ENCODE measurements at places on chromosomes 6 and 20.
A peak's percentile ranks its signal among the peaks of the same experiment; 100 is the strongest.

- DNase-seq, result no peak
These were observed 1.7 kb downstream of the RPS6KA2 start for GRCh38 chr6:166625356-166625755.

DNA sequence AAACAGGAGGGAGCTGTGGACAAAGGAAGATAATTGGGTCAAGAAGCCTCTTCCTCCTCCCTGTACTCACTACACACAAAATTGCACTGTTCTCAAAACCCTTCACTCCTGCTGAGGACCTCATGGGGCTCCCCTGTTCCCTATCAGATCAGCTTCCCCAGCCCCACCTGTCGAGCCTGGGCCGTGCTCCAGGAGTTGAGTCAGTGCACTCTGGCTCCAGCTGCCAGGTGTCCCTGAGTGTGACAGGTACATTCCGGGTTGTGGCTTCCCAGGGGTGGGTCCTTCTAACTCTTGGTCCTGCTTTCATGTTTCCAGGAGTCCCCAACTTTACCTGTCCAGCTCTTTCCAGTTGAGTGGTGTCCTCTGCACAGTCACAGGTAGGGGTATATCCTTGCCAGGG, 8.4 kb downstream of the RAB5IF start:
- no peak for DNase-seq

DNA sequence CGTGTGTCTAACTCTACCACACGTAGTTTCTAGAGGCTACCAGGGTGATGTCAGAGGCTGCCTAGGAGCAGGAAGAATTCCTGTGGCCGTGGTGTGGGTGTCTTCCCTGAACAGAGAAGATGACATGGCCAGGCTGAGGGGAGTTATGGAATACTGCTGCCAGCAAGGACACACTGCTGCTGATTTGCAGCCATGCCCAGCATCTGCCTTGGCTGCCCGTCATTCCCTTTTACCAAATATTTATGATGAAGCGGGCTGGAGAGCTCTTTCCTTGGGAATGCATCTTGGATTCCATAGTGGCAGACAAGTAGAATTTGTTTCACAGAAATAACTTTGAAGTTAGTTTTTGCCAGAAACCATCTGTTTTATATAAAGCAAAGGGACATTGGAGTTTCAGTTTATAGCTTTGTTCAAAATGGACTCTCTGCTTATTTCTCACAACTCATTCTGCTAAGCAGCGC, 80.8 kb upstream of the VSTM2L start:
- DNase-seq, result peak; percentile 83

DNA sequence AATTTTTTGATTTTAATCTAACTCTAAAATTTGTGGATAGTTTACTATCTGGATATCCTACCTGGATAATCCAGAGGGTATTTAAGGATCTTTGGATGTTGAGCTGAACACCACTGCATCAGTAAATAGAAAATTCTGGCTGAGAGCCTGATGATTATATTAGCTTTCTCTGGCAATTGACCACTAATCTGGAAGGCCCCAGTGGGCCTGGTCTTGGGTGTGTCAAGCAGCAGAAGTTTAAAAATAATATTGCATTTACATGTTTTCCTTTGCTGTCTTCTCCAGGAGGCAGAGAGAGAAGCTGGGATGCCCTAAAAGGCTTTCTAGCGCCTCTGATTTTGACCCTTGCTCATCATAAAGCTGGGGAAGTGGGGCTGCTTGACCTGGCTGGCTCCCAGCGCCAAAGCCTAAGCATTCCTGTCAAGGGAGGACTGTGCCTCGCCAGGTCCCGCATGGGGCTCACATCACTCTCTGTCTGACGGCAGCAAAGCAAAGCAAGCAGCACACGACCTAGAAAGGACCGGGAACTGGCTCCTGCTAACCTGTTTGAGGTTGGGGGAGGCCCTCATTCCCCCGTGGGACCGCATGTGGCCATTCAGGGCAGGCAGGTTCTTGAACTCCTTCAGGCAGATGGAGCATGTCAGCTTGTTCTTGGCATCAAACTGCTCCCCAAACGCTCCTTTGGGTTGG, 46.6 kb upstream of the MRPS10 start:
- no peak for DNase-seq

- no peak for DNase-seq
These were observed 279.1 kb downstream of the UTRN start for GRCh38 chr6:144564202-144564601.

GRCh38 chr20:45419188-45420091, 3.5 kb downstream of the PIGT start:
- DNase-seq, result peak; percentile 93

DNA sequence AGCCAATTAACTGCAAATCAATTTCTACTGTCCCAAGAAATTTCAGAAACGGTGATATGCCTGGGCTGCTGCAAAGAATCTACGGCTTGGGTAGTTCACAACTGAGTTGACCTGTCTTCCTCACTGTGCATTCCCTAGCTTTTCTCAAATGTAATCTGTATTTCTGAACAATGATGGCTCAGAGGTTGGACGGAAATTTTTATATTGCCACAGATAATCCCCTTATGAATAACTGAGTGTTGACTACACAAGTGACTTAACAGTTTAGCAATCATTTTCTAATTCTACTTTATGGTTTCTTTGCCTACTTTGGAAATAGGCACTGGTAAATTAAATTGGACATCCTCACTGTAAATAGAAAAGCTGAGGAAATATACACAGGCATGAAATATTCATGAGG, 94.5 kb downstream of the ARHGAP18 start:
- no peak for DNase-seq

- DNase-seq, result no peak
These were observed 6.4 kb upstream of the MYT1 start for GRCh38 chr20:64157878-64158277.

DNA sequence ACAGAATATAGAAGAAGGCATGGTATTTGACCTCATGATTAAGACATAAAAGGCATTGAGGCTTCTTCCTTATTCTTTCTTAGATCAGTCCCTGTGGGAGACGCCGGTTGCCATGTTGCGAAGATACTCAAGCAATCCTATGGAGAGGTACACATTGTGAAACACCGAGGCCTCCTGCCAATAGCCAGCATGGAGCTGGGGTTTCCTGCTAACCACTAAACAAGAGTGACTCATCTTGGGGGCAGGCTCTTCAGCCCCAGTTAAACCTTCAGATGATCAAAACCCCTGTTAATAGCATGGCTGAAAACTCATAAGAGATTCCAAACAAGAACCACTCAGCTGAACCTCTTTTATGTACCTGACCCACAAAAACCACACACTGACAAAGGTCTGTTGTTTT, 478.8 kb downstream of the CD83 start:
- peak; percentile 24 for DNase-seq

- DNase-seq, result no peak
These were observed 110.4 kb downstream of the RIN2 start for GRCh38 chr20:19868441-19868840.

DNA sequence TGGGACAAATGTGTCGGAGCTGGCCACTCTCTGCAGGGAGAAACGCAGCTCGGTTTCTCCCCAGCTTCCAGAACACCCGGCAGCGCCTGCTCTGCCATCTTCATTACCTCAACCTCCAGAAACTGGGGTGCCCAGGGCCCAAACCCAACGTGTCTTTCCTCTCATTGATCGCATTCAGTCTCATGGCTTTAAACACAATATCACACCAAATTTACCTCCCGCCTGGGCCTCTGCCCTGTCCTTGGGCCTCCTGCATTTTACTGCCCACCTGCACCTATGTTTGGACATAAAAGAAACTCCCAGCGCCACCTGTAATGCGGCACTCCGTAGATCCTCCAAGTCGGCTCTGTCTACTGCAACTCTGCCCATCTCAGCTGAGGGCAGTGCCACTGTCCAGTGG, 22.2 kb downstream of the SERPINB6 start:
- DNase-seq, result no peak

DNA sequence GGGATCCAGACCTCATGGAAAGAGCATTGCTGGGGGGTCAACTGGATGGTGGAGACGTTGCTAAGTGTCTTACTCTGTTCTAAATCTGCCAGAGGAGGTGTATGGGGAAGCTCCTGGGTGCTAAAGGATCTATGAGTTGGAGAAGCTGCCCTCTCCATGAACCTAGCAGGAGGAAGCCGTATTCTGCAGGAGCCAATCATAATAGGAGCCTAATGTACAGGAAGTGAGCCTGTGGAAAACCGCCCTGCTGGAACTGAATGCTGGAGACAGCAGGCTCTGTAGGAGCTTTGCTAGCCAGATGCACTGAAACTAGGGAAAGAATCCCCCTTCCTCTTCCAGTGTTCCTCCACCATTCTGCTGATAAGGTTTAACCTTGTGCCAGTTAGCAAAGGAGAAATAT, 10.9 kb downstream of the CASP8AP2 start:
- DNase-seq, result no peak

GRCh38 chr20:62405108-62405980, 1.7 kb downstream of the CABLES2 start:
- no peak for DNase-seq

DNA sequence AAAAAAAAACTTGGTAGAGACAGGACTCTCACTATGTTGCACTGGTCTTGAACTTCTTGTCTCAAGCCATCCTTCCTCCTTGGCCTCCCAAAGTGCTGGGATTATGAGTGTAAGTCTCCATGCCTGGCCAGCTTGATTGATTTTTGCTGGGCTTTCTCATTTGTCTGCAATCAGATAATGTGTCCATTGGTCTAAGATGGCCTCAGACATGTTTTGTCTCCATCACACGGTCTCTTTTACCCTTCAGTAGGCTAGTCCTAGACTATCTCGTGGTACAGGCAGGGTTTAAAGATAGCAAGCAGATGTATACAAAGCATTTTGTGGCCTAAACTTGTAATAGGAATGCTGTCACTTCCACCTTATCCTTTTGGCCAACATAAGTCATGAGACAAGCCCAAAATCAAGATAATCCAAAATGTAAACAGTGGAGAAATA, 289.1 kb downstream of the TFAP2B start:
- no peak for DNase-seq

GRCh38 chr6:168791917-168792316, 350.9 kb downstream of the SMOC2 start:
- DNase-seq, result no peak

- no peak for DNase-seq
These were observed 74.2 kb upstream of the PHIP start for GRCh38 chr6:79152269-79152737.

- no peak for DNase-seq
These were observed 146.7 kb upstream of the TBX18 start for GRCh38 chr6:84910906-84911607.

All from AG09309 (cell line).